Activated CD8-positive, alpha-beta memory T cell treated with anti-CD3 and anti-CD28 coated beads for 4 hours (primary cell): ENCODE measurements at places on chromosomes 3 and 15.

DNA sequence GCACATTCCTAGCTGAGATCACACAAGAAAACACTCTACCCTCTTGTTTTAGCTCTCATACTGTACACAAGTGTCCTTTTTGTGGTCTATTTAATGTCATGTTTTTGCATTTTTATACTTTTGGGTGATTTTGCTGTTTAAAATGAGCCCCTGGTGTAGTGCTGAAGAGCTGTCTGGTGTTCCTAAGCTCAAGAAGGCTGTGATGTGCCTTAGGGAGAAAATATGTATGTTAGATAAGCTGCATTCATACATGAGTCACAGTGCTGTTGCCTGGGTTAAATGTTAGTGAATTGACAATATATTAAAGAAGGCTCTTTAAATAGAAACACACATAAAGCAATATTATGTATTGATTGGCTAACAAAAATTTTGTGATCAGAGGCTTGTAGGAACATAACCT lies 387.4 kb upstream of the C2CD4B start:
- no peak for DNase-seq

DNA sequence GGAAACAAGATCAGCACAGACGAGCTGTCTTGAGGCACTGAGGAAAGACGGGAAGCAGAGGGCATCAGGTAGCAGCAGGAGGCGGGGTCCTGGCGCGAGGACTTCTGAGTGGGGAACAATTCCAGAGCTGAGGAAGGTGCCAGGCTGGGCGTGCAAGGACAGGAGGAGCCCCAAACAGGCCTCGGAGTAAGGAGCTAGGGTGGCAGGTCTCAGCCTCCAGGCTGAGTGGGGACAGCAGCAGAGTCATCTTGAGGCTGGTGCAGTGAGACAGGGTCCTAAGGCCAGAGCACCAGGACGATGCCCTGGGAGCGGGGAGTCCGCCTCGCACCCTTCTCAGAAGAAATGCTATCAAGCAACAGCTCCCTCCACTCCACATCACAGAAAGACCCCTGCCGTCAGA lies 78.4 kb downstream of the PCSK6 start:
- no peak for DNase-seq

DNA sequence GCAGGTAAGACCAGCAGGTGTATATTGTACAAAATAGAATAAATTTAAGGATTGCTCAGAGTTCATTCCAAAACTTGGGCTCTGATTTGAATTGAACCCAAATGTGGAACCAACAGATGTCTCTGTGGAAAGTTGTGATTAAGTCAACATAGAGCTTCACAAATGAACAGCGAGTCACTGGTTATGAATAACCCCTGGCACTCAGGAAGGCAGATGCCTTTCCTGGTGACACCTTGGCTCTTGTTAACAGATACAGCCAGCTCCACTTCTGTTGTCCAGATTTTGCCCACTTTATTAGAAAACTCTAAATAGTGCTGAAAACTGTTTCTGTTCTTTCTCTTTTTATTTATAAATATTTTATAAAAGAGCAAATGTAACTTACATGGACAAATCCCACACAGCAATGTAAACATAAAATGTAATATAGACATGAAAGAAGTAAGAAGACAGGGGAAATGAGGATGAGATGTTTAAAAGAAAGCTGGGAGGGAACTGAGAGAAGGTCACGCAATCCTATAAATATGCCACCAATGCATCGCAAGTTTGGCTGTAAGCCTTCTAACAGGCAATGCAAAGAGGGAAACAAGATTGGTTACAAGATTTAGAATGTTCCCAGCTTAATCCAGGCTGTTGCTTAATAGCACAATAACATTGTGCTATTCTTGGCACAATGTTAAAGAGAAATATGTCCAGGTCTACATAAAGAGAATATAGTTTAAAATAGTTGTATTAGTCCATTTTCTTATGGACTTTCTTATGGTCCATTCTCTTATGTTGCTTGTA lies 495.5 kb downstream of the TAFA4 start:
- no peak for DNase-seq

GRCh38 chr3:77602722-77603121 lies 562.8 kb downstream of the ROBO2 start:
- DNase-seq: no peak

DNA sequence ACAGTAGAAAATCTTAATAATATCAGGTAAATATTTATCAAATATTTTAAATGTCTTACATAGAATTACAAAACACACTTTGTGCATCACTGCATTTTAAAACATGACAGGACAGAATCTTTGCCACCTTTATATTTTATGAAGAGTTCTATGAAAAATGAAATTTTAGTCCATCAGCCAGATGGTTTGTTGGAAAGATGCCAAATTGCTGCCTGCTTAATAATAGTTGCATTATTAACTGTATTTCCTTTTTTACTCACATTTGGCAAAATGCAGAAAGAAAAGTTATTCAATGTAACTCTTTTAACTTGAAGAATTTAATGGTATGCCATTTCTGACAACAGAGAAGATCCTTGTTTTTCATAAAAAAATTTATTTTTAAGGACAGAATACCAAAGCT lies 1271.6 kb downstream of the NSUN3 start:
- DNase-seq: no peak

- no peak for DNase-seq
Measured at GRCh38 chr15:60161704-60162103, 157.6 kb downstream of the FOXB1 start.

DNA sequence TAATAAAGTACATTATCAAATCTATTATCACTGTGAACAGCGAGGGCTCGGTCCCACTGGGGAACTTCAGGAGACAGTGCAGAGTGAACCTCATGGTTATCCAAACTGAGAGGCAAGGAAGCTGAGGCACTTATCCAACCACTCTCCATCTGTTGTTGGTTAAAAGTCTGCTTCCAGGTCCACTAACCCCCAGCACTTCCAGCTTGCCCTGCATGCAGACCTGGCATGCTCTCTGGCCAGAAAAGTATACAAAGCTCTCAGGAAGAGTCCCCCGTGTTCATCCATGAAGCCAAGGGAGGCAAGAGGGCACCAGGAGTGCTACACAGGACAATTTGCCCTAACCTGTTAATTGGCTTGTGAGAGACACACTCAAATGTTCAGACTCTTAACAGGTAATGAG lies 36.0 kb downstream of the FBN1 start:
- no peak for DNase-seq

GRCh38 chr3:133836497-133837158 lies 31.0 kb downstream of the SRPRB start:
- no peak for DNase-seq
